Bronchial epithelial cell (primary cell): ENCODE measurements at places on chromosomes 6 and 20. TPM values are rescaled to one million over a fixed set of nuclear protein-coding genes. Genes with fewer than 3 reads are reported as not detected.

PRDM1 gene
- 5.3 and 9.6 TPM in 2 replicates for total RNA-seq

DNA sequence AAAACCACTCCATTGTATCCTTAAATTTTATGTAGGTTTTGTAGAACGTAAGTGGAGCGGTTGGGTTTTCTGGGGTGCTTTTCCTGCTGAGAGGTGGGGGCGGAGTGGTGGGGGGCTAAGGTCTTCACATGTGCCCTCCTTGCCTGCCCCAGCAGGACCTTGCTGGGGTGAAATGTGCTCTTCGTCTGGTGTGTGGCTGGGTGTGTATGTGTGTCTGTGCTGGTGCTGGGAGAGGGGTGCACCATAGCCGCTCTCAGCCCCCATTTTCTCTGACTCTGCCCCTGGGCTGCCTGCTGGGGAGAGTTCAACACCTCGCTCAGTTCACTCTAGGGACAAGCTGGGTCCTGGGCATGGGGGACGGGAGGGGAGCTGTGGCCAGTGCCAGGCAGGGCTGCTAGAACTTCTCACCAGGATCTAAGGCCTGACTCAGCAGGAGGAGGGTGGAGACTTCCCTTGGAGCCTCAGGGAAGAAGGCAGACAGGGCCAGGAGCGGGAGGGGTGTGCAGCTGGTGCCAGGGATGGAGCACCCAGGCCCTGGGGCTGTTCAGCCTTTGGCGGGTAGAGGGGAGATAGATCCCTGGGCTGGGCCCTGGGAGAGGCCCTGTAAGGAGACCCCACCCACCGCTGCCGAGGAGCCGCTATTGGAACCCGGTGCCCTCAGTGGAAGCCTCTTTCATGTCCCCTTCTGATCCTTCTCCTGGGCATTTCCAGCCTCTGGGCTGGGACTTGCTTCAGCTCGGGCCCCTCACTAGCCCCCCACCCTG, 4.8 kb downstream of the SOX18 start:
- peak; percentile 69 for DNase-seq

GRCh38 chr20:9130521-9130920, 61.6 kb downstream of the PLCB4 start:
- no peak for DNase-seq

GLP1R gene
- not detected in 2 replicates for total RNA-seq

- no peak for DNase-seq
Observed at GRCh38 chr6:148629181-148629580, 117.6 kb upstream of the UST start.
